ENCODE measurements at places on chromosomes 2 and 18.

GRCh38 chr2:71720283-71720560 is 266.9 kb downstream of the DYSF start:
- no peak for DNase-seq

DNA sequence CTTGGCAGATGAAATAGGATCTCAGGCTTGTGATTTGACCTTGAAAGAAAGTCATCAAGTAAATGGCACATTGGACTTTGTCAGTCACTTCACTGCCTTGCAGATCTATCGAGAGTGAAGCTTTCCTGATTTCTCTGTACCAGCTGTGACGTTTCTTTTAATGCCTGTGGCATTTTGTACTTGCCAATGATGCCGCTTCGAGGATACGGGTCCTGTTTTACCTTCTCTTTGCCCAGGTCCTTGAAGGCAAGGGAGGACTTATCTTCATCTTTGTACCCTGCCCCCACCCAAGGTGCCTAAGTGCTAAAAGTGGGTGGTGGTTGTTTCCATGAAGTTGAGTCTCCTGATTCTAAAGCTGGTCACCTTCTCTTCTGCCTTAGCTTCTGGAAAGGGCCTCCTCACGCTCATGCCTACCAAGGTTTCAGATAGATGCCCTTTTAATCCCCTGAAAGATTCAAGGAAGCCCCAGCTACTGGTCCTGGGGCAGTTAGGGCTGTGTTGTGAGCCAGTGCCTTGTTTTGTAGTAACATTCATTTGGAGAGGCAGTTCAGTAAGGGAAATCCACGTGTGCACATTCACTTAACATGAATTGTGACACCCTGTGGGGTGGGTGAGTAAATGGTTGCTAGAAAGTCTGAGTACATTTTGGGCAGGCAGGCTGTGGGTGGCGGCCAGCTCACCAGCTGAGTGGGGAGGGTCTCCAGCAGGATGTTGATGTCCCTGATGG is 6.1 kb downstream of the LBH start:
- no peak for DNase-seq

DNA sequence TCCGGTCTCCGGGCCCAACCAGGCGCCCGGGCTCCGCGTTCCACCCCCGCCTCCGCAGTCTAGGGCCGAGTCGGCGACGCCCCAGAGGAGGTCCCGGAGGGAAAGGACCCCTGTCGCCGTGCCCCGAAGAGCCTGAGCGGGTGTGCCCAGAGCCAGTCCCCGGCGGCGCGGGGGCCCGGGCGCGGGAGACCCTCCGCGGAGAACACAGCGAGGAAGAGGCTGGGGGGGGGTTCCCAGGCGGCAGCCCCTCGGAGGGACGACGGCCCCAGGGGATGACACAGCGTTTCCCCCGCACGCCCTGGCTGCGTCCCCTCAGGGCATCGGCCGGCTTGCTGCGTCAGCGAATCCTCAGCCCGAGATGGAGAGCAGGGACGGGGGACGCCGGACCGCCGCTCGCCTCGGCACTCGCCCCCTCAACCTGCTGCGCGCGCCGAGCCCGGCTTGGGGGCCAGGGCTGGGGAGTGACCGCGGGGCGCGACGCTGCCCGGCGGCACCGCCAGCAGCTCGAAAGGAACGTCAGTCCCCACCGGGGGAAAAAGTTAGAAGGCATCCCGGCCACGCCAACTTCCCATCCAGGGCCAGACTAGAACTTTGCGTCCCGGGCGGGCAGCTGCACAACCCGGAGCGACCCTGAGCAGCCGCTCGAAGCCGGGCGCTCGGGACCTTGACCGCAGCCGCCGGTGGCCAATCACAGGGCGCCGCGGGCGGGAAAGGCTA is 711 bp downstream of the SFXN5 start:
- DNase-seq: peak; percentile 64

GRCh38 chr2:17644997-17645720 is 104.7 kb downstream of the VSNL1 start:
- peak; percentile 60 for DNase-seq

- DNase-seq: no peak
Observed at GRCh38 chr18:2814928-2815327, 31.9 kb upstream of the EMILIN2 start.

- DNase-seq: no peak
Observed at GRCh38 chr2:238418196-238418998, 8.3 kb upstream of the ASB1 start.

- no peak for DNase-seq
Observed at GRCh38 chr2:128449226-128450061, 130.8 kb upstream of the HS6ST1 start.
